CD4-positive, alpha-beta T cell treated with Interleukin-17A for 1 hour (primary cell): ENCODE measurements at places on chromosomes 16 and 17.
A peak's percentile ranks its signal among the peaks of the same experiment; 100 is the strongest.

DNA sequence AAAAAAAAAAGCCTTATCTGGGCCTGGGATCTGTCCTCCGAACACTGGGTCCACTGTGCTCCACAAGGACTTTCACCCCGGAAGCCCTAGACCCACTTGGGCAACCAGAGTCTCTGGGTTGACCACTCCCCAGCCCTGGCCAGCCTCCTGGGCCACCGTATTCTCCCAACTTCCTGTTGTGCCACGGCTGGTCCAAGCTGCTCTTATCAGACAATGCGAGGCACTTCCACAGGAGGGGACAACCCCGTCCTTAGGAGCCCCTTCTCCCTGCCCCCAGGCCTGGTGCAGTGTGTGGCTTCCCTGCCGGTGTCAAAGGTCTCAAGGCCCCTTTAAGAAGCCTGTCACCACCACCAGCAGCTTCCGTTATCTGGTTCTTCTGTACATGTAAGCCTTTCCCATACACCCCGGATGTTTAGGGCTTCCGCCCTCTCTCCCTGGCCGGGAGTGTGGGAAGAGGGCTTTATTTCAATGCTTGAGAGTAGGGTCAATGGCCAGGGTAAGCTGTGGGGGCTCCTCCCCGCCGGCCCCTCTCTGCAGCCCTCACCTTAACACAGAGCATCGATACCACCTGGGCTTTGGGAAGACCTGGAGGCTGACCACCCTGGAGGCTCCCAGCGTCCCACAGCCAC, 313.0 kb downstream of the SEC14L1 start:
- DNase-seq: peak; percentile 63

DNA sequence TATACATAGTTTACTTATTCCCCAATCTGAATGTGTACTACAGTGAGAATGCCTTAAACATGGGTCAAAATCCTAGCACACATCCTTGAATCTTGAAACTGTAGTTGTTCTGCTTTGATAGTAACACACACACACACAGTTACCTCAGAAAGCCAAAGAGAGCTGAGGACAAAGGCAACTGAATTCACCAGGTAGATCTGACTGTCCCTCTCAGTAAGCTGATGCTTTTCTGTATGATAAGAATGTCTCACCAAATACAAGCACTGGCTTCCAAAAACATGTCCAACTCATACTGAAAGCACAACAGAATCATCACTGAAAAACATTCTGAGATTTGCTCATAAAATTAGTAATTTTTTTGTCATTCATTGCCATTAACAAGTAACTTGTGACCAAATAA, 104.3 kb upstream of the DYNLRB2 start:
- DNase-seq: no peak

GRCh38 chr16:13083681-13084080, 182.3 kb downstream of the SHISA9 start:
- no peak for DNase-seq

DNA sequence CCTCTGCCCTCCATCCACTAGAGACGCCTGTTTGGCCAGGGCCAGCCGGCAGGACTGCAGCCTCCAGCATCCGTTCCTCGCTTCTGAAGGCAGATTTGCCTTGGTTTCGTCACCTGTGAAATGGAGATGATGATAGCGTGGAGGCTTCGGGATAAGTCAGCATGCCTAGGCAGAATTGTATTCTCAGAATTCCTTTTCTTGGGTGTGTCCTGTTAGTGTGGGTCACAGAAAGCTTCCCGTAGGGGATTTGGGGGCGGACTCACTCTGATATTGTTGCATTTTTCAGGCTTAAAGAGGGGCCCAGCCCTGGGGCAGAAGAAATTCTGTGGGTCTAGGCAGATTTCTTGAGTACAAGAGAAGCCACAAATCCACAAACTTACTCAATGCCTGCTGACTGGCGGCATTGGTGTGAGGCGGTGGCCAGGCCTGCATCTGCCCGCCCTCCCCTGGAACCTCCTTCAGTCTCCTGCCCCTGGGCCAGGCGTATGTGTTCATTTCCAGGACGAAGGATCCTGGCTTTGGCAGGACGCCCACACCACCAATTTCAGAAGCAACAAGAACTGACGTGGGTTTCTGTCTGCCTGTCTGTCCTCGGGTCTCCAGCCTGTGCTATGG, 17.6 kb downstream of the CCDC42 start:
- no peak for DNase-seq

GRCh38 chr17:28953444-28954118, 2.3 kb upstream of the PHF12 start:
- peak; percentile 60 for DNase-seq

- DNase-seq: peak; percentile 94
Observed at GRCh38 chr17:28925912-28926365, 23.1 kb upstream of the DHRS13 start.

DNA sequence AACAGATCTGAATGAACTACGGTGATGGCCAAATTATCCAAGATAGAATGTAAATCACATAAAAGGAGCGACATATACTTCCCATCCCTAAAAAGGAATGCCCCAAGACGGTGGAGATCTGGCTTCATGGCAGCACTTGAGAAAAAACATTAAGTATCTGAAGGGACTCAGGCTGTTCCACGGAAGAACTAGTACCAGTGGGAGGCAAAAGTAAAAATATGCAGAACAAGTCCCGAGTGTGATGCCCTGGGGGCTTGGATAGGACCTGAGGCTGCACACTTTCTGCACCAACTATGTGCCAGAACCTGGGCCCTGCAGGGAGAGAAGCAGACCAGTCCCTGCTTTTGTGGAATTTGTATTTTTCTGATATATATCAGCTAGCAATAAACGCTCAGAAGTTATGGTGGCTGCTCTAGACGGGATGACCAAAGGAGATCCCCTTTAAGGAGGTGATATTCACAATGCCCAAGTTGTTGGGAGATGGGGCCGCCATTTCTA, 539 bp upstream of the CKLF start:
- DNase-seq: no peak

GRCh38 chr17:44970136-44970741, 2.1 kb upstream of the C1QL1 start:
- no peak for DNase-seq

- no peak for DNase-seq
Observed at GRCh38 chr17:62750631-62751051, 57.5 kb downstream of the MARCHF10 start.

DNA sequence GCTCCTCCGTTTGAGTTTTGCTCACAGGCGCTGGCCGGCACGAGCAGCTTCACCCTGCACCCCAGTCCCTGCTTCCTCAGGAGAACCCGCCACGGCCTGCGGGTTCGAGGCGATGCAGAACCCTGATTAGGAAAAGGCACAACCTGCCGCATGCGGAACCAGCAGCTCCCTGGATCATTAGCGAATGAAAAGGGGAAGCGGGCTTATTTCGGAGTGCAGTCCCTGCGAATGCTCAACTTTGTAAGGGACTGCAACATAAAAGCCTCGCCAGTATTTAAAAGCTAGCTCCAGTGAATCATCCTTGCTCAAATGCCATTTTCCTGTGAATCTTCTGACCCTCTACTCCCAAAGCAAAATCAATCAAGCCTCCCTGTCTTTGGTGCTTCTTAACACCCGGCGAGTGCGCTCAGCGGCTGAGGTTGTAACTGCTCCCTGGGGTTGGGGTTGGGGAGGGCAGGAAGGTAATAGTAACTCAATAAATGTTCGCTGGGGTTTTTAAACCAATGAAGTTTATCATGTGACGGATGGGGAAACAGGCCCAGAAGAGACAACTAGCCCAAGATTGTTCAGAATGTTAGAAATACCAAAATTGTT, 678 bp upstream of the AKAP10 start:
- DNase-seq: peak; percentile 39

DNA sequence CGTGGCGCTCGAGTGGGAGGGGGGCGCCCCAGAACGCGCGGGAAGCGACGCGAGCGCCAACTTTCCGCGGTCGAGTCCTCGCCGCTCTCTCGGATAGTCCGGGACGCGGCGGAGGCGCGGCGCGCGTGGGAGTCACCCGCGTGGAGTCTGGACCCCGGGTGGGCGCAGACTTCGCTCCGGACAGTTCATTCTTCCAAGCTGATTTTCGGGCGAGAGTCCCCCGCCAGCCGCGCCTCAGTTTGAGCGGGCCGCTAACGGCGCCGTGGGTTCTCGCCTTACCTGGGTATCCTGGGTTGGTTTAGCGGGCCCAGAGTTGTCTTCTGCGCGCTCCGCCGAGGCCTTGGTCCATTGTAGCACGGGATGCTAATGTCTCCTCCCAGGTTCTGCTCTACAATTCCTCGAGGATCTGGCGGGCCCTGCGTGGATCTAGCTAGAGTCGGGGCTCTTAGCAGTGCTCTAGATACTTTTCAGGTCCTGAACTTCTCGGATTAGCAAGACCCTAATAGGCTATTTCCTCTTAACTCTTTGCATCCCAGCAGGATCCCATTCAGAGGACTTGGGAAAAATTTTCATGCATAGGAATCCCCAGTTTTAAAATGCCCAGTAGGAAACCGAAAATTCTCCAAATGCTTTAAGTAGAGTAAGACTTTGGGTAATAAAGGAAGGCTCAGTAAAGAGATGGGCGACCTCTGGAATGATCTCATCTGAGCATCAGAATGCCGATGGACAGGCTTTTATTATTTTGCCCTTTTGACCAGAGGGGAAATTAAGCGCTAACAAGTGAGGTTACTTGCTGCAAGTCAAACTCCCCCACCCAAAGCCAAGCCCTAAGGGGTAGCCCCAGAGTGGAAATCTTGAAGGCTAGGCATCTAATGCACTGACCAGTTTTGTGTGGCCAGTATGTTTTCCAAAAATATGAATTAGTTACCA, 537 bp upstream of the GJC1 start:
- no peak for DNase-seq

GRCh38 chr16:82432261-82432660, 194.5 kb upstream of the CDH13 start:
- DNase-seq: peak; percentile 4

DNA sequence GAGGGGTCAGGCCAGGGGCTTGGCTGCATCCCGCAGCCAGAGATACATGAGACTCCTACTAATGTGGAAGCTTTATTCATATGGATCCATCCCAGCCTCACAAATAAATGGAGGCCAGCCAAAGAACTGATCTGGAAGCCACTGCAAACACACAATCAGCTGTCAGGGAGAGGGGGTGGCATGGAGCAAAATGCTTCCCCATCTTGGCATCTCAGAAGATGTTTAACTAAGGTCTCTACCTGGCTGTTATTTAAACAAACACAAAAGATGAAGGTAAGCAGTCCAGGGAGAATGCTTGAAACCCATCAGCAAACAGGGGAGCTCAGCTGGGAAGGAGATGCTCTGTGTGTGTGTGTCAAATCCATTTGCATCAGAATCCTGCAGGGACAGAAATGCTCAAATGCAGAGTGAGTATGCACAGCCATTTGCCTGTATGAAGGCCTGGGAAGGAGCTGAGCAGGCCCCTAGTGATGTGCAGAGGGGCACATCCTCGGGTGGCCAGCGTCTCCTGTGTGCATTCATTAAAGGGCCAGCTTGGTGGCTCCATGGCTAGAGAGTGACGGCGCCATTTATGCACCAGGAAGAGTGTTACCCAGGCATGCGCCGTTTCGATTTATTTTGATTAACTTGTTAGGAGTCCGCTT, 34.2 kb upstream of the IRX3 start:
- DNase-seq: no peak

DNA sequence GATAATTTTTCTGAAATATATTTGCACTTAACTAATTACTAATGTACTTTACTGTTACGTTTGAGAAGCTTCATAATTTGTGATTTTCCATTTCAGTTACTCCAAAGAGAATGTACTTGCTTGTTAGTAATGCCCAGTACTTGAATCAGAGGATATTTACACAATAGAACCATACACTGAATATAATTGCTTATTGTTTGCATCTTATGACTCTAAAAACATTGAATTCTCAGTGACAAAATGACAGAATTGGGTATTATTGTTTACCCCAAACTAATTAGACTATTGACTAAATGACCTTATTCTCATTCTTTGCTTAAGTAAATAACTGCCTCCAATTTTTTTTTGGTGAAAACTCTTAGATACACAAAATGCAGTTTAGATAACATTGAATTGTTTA, 8.9 kb downstream of the CCP110 start:
- DNase-seq: no peak

DNA sequence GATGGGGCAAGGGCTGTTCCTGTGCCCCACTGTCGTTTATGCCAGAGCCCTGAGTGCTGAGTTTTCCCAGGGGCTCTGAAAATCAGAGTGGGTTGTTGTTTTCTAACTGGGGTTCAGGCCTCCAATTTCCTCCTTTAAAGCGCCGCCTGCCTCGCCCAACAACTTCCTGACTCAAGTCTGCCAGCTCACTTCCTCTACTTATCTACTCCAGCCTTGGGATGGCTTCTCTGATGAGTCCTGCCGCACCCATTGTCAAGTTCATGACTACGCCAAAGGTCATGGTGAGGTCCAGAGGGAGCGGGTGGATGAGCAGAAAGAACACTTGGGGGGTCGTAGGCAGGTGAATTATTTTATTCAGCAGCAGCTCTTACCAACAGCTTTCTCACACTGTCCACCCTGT, 104.7 kb downstream of the UTP18 start:
- peak; percentile 17 for DNase-seq

DNA sequence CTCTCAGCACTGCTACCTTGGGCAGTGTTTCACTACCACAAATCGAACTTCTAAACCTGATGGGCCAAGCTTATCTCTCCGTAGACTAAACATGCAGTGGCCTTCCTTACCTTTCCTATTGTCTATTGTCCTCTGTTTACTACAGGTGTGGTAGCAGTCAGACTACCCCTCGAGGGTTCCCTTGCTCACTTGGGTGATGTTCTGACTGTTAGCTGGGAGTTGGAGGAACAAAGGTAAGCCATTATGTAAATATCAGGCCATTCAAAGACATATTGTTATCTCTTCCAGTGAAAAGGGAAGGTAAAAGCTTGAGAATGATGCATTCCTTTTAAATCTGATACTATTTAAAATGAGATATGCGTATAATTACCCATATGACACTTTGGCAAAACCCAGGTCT, 828.3 kb upstream of the EEF2KMT start:
- DNase-seq: no peak

DNA sequence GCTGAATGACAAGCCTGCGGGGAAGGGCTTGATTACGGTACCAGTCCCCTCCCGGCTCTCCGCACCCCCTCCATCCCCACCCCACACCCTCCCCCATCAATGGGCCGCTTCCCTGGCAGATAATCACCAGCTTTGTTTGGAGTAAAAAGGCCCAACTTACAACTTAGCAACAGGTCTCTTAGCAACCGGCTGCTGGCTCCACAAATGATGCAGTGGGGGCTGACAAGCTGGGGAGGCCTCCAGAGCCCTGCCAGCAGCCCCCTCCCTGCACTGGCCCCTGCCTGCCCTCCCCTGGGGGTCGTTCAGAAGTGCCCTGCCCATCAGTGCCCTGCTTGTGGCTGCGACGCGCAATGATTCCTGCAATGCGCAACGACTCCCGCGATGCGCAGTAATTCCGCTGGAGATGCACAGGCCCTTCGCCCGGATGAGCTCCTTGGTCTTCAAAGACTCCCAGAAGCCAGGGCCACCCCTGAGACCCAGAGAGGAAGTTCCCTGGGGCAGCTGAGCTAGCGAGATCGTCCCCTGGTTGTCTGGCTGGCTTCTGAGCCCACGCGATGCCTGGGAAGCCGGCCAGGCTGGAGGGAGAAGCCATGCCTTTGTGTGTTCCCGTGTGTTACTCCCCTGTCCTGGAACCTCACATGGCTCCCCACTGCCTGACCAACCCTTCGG, 23.3 kb downstream of the CPNE2 start:
- DNase-seq: no peak

DNA sequence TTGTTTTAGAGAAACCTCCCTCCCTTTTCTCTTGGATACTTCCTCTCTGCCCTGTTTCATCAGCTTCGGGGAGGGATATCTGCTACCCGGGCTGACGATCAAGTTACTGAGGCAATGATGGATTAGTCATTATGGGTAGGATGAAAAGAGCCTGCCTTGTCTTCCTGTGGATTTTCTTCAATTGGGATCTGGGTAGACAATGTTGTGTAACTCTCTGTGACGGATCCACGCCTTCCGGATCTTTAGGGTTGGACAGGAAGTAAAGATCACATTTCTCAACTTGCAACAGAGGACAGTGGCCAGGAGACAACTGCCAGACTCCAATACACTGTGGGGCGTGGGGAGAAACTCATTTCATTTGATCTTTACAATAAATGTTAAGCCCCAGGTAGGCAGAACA, 11.3 kb upstream of the CHST6 start:
- DNase-seq: no peak
